ENCODE measurements at places on chromosomes 5 and 9.

- no peak for DNase-seq
Observed at GRCh38 chr5:71924980-71925379, 182.3 kb upstream of the MAP1B start.

- no peak for DNase-seq
Observed at GRCh38 chr5:56170557-56170956, 62.6 kb downstream of the ANKRD55 start.

DNA sequence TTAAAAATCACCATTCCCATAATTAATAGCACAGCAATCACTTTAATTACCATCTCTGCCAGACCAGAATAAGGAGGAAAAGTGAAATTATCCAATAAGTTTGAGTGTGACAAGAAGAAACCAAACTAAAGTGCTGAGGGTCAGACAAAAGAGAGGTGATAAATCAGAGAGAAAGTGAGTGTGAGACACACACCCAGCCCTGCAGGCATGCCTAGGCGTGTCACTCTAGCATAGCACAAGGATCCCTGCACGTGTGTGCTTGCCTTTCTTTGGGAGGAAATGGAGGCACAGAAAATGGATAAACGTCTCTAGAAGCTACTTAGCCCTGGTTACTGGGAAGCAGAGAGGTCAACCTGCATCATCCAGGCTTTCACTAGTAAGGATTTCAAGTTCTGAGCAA lies 56.2 kb downstream of the SEMA6A start:
- no peak for DNase-seq

GRCh38 chr5:141494761-141495452 lies 6.0 kb downstream of the PCDHGC5 start:
- no peak for DNase-seq

GRCh38 chr5:87242242-87242641 lies 25.4 kb upstream of the RASA1 start:
- no peak for DNase-seq

DNA sequence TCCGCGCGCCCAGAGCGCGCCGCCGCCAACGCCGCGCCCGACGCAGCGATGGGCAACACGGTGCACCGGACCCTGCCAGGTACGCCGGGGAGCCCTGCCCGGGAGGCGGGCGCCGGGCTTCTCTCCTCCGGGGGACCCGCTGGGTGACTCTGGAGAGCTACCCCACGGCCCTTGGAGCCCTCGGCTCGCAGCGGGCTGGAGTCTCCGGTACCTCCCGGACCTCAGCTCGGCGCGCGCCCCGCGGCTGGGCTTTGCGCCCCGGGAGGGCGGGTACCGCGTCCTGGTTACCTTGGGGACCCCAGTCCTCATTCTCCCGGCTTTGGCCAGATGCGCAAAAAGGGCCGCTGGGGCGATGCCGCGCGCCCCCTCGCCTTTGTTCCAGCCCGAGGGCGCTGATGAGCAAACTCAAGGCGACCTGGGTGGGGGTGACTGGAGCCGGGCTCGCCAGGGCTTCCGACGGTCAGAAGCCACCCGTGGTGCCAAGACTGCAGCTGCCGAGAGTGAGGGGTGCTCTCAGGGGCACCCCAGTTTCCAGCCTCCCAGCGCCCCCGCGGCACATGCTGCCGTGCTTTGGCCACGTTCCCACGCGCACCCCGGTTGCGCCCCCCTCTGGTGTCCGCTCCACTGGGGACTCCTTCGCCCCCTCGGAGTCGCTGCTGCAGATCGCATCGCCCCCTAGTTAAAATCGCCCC lies 442 bp downstream of the NEURL1B start:
- no peak for DNase-seq

DNA sequence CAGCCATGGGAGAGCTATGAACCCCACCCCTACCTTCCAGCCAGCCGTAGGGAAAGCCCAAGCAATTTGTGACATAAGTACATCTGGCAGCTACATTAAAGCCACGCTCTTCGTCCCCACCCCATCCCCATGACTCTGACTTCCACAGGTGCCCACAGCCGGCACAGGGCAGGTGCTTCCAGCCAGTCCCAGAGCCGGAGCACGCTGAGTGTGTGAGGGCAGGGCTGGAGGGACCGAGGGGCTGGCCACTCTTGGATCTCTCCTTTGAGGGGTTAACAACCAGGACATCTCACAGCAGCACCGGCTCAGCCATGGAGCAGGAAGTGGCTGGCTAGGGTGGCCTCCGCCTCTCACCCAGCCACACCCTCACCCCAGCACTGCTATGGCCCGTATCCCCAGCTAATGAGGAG lies 2.4 kb upstream of the FAM78A start:
- DNase-seq, result no peak

- no peak for DNase-seq
Observed at GRCh38 chr5:96180684-96181435, 219.2 kb upstream of the ELL2 start.

- no peak for DNase-seq
Observed at GRCh38 chr5:98880151-98880550, 48.7 kb downstream of the CHD1 start.
